IMR-90 (cell line): ENCODE measurements at places on chromosomes 3 and 15. TPM values are rescaled to one million over a fixed set of nuclear protein-coding genes. Genes with fewer than 3 reads are reported as not detected.

GRCh38 chr3:64203216-64203615 is 22.1 kb downstream of the PRICKLE2 start:
- DNase-seq: peak; percentile 61

GRCh38 chr15:69653306-69653705 is 200.7 kb downstream of the RPLP1 start:
- no peak for DNase-seq

The ISG20 gene
- total RNA-seq: 0.72 and 1.1 TPM in 2 replicates

DNA sequence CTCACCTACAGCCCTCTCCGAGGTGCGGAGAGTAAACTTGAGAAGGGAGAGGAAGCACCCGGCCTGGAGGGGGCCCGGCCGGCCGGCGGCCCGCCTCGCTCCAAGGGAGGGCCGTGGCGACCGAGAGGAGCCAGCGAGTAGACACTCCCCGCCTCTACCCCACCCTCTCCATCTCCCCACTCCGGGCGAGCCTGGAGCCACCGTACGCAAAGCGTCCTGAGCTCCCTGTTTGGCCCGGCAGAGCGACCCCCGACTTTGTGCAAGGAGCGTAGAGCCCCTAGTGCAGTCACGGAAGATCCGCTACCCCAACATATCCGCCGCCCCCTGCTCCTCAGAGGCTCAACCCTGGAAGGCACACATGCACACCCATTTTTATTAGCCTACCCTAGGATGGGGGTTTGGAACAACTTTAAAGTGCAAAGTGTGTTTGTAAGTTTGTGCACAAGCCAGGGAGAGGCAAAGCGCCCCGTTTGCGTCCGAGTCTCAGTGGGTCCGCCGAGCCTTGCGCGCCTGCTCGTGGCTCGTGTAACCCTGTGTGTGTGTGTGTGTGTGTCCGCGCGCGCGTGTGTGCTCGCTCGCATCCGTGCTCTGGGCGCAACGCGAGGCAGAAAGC is 508 bp upstream of the SMAD6 start:
- DNase-seq: no peak

DNA sequence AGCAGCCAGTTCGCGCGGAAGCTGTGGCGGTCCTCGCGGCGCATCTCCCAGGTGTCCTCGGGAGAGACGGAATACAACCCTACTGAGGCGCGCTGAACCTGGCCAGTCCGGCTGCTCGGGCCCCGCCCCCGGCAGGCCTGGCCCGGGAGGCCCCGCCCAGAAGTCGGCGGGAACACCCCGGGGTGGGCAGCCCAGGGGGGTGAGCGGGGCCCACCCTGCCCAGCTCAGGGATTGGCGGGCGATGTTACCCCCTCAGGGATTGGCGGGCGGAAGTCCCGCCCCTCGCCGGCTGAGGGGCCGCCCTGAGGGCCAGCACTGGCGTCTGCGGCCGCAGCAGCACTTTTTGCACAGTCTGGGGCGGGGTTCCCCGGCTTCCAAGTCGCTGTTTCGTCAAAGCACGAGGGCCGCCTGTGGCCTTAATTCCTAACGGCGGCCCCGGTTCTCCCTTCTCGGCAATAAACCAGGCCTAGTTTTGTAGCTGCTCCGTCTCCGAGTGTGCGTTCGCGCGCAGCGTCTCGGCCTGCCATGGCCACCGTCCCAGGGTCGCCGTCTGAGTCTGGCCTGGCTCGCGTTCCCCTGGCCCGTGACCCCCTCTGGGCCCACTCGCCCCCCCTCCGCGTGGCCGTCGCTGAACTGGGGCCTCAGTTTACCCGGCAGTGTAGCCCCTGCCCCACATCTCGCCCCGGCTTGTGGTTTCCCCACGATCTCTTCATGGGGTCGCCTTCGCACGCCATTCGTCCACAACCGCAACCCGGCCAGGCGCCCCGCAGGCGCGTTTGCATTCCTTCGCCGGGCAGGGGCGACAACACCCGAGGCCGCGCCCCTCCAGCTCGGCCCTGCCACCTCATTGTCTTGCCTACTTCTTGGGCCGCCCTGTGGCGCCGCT is 30.0 kb downstream of the NBEAL2 start:
- DNase-seq: peak; percentile 89

DNA sequence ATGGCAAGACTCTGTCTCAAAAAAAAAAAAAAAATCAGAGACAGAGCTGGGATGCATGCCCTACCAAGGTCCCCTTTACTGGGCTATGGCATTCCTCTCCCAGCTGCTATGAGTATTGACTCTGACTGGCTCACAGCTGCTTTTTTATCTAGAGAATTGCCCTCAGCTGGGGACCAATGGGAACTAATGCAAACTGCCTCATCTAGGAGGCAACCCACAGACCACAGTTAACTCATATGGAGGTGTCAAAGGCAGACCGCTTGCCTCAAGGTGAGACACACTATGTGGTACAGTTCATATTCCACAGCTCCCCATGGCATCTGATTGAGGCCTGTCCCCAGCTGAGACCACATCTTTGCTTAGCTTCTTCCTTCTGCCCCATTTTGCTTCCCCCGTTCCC is 183.5 kb upstream of the EOMES start:
- no peak for DNase-seq

GRCh38 chr15:71588746-71589145 is 221.6 kb upstream of the NR2E3 start:
- DNase-seq: peak; percentile 86

The SCG5 gene
- total RNA-seq: 7.9 and 8.3 TPM in 2 replicates

GRCh38 chr3:184380627-184381260 is 890 bp downstream of the CHRD start:
- no peak for DNase-seq

The RETNLB gene
- not detected in 2 replicates for total RNA-seq

DNA sequence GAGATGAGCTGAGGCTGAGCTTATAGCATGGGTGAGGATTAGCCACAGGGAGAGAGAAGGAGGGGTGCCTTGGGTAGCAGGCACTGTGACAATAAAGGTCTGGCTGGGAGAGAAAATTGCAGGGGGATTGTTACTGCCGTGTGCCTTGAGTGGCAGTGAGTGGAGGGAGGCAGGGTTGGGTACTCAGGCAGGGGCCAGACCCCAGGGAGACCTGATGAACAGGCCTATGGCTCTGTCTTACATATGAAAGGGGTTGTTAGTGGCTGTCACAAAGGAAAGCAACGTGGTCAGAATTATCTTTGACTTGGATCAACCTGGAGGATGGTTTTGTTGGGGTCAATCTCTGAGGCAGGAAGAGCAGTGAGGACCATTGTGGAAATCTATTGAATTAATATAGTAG is 84.5 kb downstream of the LRTM1 start:
- no peak for DNase-seq

The LINGO1 gene
- not detected in 2 replicates for total RNA-seq

- DNase-seq: no peak
These were observed 73.5 kb downstream of the EPHB3 start for GRCh38 chr3:184635126-184635525.

- DNase-seq: peak; percentile 10
These were observed 2.2 kb downstream of the POLG start for GRCh38 chr15:89332446-89332845.

DNA sequence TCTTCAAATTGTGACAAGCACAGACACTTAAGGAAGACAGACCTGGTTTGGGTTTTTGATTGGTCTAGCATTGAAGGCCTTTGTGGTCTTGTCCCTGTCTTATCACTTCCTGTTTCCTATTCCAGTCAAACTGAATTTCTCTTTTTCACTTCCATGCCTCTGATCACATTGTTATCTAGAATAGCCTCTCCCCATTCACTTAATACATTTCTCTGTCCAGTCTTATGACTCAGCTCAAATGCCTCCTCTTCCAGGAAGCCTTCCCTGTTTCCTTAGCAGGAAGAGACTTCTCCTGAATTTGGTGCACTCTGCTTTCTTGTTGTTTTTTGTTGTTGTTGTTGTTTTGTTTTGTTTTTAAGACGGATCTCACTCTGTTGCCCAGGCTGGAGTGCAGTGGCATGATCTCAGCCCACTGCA is 45.5 kb downstream of the LIMD1 start:
- DNase-seq: no peak

DNA sequence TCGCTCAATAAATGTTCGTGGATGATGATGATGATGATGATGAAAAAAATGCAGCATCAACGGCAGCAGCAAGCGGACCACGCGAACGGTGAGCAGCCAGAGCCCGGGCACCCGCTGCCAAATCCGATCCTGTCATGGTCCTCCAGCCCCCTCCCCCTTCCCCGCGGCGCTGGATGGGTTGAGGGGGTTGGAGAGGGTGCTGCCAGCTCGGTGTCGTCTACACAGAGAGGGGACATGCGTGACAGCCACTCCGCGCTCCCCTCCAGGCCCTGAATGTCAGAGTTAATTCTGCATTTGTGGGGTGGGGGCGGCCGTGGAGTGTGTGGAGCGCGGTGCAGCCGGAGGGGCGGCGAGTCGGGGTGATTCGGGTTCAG is 722 bp downstream of the CACNA1D start:
- DNase-seq: no peak

DNA sequence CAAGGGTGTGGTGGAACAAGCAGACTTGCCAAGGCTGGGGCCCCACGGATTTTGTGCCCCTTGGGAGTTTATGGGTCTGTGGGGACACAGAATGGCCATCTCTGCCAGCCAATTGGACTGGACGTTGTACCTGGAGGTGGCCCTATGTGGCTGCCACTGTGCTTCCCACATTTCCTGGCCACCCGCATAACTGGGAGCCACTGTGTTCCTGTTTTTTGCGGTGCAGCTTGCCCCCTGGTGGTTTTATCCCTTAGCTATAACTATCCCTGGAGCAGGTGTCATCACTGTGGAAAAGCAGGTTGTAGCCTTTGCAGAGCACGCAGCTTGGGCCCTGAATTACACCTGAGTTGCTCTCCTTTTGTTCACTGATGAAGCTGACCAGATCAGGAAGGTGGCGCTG is 306.3 kb downstream of the ZPLD1 start:
- no peak for DNase-seq

DNA sequence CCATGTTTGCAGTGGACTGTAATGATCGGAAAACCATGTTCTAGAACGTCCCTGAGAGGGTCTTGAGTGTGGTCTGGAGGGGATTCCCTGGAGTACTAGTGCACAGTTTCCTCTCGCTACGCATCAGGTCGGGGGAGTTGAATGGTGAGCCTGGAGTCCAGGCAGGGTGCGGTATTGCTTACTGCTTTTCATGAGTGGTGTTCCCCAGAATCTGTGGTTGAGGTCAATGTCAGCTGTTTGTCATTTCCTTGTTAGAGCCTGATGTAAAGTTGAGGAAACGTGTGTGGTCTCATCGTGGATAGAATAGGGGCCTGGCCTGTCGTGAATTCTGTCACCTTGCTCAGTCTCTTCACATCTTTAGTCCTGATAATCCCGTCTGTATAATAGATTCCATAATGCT is 328.2 kb upstream of the LRRFIP2 start:
- no peak for DNase-seq

The CKMT1B gene
- total RNA-seq: not detected in 2 replicates

- DNase-seq: no peak
These were observed 182.7 kb downstream of the MEIS2 start for GRCh38 chr15:36917411-36918267.

GRCh38 chr15:26724381-26725150 is 48.3 kb downstream of the GABRB3 start:
- DNase-seq: no peak

GRCh38 chr3:117790235-117790987 is 1080.8 kb downstream of the TUSC7 start:
- peak; percentile 57 for DNase-seq

The LRRIQ4 gene
- not detected in 2 replicates for total RNA-seq

DNA sequence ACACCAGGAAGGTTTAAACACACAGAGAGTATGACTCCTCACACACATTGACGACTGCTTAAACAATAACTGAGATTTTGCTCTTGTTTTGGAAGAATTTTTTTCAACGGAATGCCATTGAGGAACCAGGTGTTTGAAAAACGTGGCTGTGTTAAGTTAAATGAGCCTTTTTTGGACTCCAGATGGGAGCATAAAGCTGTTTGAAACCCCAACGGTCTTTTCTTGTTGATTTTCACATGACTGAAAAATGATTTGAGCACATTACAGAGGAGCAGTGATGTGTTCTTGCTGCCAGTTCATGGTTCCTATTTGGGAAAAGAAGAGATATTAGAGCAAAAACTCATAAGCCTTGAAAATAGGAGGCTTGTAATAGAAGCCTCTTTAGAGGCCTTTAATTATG is 97.8 kb upstream of the SELENOK start:
- DNase-seq: no peak

GRCh38 chr3:153614563-153614962 is 452.5 kb downstream of the RAP2B start:
- DNase-seq: peak; percentile 71

GRCh38 chr3:196189566-196190347 is 21.4 kb downstream of the ZDHHC19 start:
- DNase-seq: no peak

- no peak for DNase-seq
These were observed 8.0 kb downstream of the TM6SF1 start for GRCh38 chr15:83115410-83115809.

The TRH gene
- not detected in 2 replicates for total RNA-seq

- no peak for DNase-seq
These were observed 14.8 kb downstream of the EEFSEC start for GRCh38 chr3:128167973-128168674.

The FGF7 gene
- total RNA-seq: 34.8 and 69.2 TPM in 2 replicates

- DNase-seq: peak; percentile 91
These were observed 775 bp upstream of the MAPK6 start for GRCh38 chr15:52018244-52018643.

The MORC1 gene
- total RNA-seq: not detected in 2 replicates

The FRG2C gene
- total RNA-seq: not detected in 2 replicates

The DHX30 gene
- total RNA-seq: 51.7 and 57.2 TPM in 2 replicates

The CCR8 gene
- total RNA-seq: not detected in 2 replicates

The SLC28A2 gene
- total RNA-seq: not detected in 2 replicates
